ENCODE measurements at places on chromosomes 11 and 22. TPM values are rescaled to one million over a fixed set of nuclear protein-coding genes. Genes with fewer than 3 reads are reported as not detected.

GRCh38 chr11:128719556-128719824, 25.6 kb downstream of the FLI1 start:
- no peaks in the 10 kb centered on the region for H3K27me3 ChIP-seq
- peak overlapping the region; percentile 90 for H3K27ac ChIP-seq
- no peak for DNase-seq
- peaks cover 7% of the 10 kb centered on the region for H3K4me1 ChIP-seq
- H3K4me3 ChIP-seq = no peak overlapping the region
- no peaks in the 10 kb centered on the region for H3K36me3 ChIP-seq

DNA sequence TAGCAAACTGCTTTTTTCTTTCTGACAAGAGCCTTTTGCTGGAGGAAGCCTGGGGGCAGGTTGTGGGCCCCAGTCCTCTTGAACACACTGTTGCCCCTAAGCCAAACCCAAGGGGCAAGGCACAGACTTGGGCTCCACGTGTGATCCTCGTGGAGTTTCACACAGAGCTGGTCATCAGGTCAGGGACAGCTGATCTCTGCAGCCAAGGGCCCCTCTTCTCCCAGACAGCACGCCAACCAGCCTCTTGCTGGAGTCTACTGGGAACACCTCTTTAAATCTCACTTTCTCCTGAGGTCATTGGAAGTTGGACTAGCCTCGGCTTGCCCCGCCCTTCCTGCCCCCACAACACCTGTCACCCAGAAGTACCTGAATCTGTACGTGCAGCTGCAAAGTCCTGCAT, 39.8 kb downstream of the C11orf58 start:
- no peak overlapping the region for H3K27ac ChIP-seq
- peaks cover 2% of the 10 kb centered on the region for H3K36me3 ChIP-seq
- H3K27me3 ChIP-seq = no peaks in the 10 kb centered on the region
- H3K4me1 ChIP-seq = peaks cover 2% of the 10 kb centered on the region
- no peak overlapping the region for H3K4me3 ChIP-seq
- DNase-seq = no peak

The FAM180B gene
- total RNA-seq = 0.34 TPM

DNA sequence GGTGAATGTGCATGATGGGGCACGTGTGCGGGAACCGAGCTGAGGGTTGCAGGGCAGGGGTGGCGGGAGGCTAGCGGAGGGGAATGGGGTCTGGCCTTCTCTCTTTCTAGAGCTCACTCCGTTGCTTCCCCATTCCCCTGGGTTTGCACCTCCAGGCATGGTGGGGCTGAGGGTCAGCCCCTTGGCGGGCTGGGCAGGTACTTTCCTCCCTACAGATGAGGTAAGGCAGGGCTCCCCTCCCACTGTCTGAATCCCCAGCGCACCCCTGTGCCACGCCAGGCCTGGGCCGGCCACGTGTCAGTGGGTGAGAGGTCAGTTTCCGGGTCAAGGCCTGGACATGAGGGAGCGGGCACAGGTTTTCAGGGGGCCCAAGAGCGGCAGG, 8.9 kb downstream of the SUSD2 start:
- H3K4me3 ChIP-seq = no peak overlapping the region
- H3K27me3 ChIP-seq = no peaks in the 10 kb centered on the region
- H3K36me3 ChIP-seq = no peaks in the 10 kb centered on the region
- DNase-seq = no peak
- H3K4me1 ChIP-seq = peaks cover 2% of the 10 kb centered on the region
- H3K27ac ChIP-seq = peak overlapping the region; percentile 61

GRCh38 chr11:86211619-86212018, 32.9 kb upstream of the EED start:
- no peak overlapping the region for H3K4me3 ChIP-seq
- DNase-seq = no peak
- H3K27me3 ChIP-seq = no peaks in the 10 kb centered on the region
- H3K4me1 ChIP-seq = no peaks in the 10 kb centered on the region
- no peaks in the 10 kb centered on the region for H3K36me3 ChIP-seq

DNA sequence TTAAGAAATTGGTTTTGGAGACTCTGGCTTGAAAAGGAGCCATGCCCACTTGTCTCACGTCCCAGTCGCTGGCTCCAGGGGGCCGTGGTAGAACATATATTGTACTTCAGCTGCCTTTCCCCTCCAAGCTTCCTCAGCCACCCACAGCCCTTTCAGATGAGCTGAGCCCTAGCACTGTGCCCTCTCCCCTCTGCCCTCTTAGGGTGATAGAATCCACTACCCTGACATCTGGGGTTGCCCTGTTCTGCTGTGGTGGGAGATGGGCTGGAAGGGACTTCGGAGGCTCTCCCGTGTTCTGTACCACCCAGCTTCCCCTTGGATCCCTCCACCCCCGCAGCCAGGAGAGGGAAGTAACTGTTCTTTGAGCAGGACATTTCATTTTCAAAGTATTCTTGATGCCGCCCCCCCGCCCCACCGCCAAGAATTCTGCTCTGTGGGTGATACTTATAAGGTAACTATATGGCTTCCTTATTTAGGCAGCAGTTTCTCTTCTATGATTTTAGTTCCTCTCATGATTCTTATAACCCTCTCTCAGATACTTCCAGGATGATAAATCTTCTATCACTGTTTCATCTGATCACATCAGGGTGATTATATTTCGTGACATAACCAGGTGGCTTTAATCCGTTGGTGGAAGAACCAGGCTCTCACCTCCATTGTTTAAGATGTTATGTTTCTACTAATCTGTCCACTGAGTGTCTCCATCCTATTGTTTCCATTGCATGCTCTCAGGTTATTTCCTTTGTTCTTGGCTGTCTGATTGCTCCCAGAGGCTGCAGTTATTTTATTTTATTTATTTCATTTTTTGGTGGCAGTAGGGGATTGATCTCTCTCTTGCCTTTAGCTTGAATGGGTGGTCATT, 24.1 kb downstream of the ZBTB16 start:
- DNase-seq = no peak
- no peaks in the 10 kb centered on the region for H3K27me3 ChIP-seq
- H3K4me1 ChIP-seq = peaks cover 30% of the 10 kb centered on the region
- peaks cover 18% of the 10 kb centered on the region for H3K36me3 ChIP-seq

GRCh38 chr11:31340903-31341572, 28.5 kb downstream of the DCDC1 start:
- DNase-seq = no peak
- H3K36me3 ChIP-seq = no peaks in the 10 kb centered on the region
- H3K27me3 ChIP-seq = no peaks in the 10 kb centered on the region
- no peaks in the 10 kb centered on the region for H3K4me1 ChIP-seq

DNA sequence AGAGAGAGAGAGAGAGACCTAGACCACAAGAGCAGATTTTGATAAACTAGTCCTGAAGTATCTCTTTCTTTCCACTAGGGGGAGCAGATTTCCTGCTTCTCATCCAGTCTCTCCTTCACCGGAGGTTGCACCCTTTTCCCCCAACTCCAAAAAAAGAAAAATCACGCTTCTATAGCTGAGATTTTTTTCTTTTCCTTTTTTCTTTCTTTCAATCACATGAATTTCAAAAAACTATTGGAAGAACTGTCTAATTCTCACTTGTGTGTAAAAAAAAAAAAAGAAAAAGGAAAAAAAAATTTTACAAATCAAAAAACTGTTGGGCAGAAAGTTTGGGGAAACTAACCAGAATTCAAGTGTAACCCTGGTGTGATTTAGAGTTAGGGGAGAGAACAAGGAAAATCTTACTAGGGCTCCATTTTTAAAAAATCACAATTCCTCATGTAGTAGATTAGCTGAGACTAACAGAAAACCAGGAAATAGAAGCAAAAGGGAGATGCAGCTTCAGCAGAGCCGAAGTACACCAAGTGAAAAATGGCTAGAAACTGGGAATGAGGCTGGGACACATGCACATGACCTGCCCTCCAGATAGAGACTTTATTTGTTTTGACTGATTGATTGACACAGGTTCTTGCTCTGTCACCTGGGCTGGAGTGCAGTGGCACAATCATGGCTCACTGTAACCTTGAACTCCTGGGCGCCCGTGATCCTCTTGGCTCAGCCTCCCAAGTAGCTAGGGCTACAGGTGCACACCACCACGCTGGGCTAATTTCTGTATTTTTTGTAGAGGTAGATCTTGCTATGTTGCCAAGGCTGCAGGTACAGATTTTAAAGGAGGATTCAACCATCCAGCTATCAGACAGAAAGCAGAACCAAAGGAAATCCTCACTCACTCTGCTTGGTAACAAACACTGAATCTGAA, 27.1 kb downstream of the SDHD start:
- H3K36me3 ChIP-seq = no peaks in the 10 kb centered on the region
- no peak overlapping the region for H3K4me3 ChIP-seq
- H3K27me3 ChIP-seq = no peaks in the 10 kb centered on the region
- H3K27ac ChIP-seq = no peak overlapping the region
- no peaks in the 10 kb centered on the region for H3K4me1 ChIP-seq

The GLYAT gene
- total RNA-seq = not detected

GRCh38 chr22:26845021-26845743, 187.8 kb downstream of the MIAT start:
- H3K4me3 ChIP-seq = no peak overlapping the region
- H3K27me3 ChIP-seq = no peaks in the 10 kb centered on the region
- H3K27ac ChIP-seq = no peak overlapping the region
- peak; percentile 16 for DNase-seq

The DUSP8 gene
- 2.0 TPM for total RNA-seq

DNA sequence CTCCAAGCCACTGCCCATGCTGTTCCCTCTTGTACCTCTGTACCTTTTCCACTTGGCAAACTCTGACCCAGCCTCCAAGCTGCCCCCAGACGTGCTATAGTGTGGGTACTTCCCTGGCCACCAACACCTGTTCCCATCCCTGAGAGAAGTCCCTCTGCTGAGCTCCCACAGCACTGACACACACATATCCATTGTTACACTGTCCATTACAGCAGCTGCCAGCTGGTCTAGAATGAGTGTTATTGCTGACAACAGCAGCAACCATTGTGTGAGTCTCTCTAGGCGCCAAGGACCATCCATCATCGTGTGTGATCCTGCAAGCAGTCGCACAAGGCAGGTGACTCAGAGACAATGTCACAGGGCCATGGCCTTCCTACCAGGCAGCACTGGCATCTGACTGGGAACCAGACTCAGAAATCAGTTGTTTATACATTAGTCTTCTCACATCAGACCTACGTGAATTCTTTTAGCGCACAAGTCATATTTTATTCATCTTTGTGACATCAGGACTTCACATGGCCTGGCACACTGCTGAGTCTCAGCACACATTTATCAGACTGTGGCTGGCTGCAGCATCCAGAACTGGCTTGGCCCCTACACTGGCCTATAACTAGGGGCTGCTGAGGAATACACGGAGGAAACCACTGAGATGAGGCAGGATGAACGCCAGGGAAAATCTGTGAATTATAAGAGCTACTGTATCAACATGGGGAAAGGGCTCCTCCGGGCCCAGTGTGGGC, 56.4 kb downstream of the SGSM3 start:
- H3K4me1 ChIP-seq = no peaks in the 10 kb centered on the region
- H3K27ac ChIP-seq = no peak overlapping the region
- no peak for DNase-seq
- H3K4me3 ChIP-seq = no peak overlapping the region
- no peaks in the 10 kb centered on the region for H3K27me3 ChIP-seq

DNA sequence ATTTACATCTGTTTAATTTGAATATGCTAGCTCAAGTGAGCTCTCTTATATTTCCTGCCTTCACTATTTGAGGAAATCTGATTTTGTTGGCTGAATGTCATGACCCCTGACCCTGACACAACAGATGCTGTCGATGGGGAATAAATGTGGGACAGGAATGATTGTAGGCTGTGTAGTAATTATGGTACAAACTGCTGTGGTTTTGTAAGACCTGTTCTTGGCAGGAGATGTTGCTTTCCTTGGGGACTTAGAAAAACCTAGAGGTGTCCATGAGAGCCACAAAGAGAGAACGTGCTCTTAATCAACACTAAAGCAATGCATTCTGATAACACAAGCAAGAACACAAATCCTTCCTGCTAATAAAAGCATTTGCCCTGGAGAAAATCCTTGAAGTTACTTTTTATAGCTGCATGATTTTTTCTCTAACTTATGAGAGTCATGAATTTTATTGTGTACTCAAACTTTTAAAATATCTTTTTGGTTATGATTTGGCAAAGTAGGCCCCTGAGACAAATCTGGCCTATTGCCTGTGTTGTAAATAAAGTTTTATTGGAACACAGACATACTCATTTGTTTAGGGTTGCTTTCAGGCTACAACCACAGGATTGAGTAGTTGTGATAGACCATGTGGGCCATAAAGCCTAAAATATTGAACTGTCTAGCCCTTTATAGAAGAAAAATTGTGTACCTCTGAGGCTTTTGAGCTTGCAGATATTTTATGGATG, 90.2 kb downstream of the DDX10 start:
- DNase-seq = no peak
- H3K27me3 ChIP-seq = no peaks in the 10 kb centered on the region
- H3K4me1 ChIP-seq = peaks cover 5% of the 10 kb centered on the region
- H3K27ac ChIP-seq = no peak overlapping the region

DNA sequence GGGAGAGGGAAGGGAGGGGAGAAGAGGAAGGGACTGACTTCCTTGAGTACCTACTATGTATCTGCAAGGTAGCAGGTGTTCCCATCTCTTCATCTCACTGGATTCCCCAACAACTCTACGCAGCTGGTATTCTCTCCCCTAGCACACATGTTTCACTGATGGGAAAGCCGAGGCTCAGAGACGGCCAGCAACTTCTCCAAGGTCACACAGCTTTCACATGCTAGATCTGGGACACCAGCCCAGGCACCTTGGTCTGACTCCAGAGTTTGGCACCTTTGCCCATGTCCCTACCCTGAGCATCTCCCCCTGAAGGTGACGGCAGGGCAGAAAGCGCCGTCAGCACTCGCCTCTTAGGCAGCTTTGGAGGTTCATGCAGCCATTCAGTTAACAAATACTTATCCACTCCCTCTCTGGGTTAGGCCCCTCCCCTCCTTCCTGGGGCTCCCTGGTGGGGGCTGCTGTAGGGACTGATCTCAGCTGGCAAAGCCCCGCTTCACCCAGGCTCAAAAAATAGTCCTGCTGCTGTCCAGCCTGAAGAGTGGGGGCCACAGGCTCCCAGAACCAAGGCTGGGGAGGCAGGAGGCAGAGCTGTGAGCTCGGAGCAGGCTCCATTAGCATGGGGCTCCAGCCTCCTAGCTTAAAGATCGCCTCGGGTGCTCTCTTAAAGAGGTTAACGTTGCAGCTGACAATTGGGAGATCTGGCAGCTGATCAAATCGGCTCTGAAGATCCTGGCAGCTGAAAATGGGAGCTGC, 79.4 kb downstream of the IGLL1 start:
- DNase-seq = no peak
- H3K36me3 ChIP-seq = no peaks in the 10 kb centered on the region
- no peaks in the 10 kb centered on the region for H3K27me3 ChIP-seq
- no peak overlapping the region for H3K27ac ChIP-seq

DNA sequence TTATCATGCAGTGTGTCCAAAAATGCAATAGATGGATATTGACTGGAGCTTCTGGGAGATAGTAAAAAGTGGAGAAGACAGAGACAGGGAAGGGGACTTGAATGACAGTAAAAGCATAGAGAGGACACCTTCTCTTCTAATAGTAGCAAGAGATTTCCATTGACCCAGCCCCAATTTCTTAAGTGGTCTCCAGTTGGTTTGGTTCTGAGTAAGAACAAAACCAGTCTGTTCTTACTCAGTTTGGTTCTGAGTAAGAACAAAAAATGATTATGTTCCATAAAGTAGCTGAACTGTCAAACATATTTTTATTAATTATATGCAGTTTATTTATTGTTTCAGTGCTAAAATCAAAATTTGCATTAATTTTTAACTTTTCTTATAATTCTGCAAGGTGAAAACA, 316.8 kb upstream of the MPPED2 start:
- H3K4me1 ChIP-seq = no peaks in the 10 kb centered on the region
- no peak overlapping the region for H3K27ac ChIP-seq
- no peaks in the 10 kb centered on the region for H3K27me3 ChIP-seq
- DNase-seq = no peak
- no peaks in the 10 kb centered on the region for H3K36me3 ChIP-seq

The PRPF19 gene
- total RNA-seq = 49.0 TPM

The TSPAN32 gene
- 7.4 TPM for total RNA-seq

GRCh38 chr11:132424433-132424832, 1054.0 kb downstream of the NTM start:
- no peak for DNase-seq
- peaks cover 6% of the 10 kb centered on the region for H3K4me1 ChIP-seq
- H3K36me3 ChIP-seq = no peaks in the 10 kb centered on the region
- peaks cover 3% of the 10 kb centered on the region for H3K27me3 ChIP-seq

All from lung (tissue), 17 donors.